ENCODE measurements at places on chromosomes 1 and 21. TPM values are rescaled to one million over a fixed set of nuclear protein-coding genes. Genes with fewer than 3 reads are reported as not detected.

DNA sequence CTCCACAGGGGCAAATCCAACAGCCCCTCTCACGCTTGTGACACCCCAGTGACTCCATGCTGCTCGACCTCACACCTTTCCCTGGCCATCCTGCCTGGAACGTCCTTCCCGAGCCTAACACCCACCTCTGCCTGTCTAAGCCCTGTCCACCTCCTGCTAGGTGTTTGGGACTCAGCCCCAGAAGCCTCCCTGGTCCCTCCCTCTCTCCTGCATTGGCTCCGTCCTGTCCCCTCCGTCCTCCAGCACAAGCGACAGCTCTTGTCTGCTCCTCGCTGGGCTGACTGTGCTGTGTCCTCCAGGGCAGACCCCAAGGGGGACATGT lies 102.0 kb upstream of the IFFO2 start:
- no peak for DNase-seq

DNA sequence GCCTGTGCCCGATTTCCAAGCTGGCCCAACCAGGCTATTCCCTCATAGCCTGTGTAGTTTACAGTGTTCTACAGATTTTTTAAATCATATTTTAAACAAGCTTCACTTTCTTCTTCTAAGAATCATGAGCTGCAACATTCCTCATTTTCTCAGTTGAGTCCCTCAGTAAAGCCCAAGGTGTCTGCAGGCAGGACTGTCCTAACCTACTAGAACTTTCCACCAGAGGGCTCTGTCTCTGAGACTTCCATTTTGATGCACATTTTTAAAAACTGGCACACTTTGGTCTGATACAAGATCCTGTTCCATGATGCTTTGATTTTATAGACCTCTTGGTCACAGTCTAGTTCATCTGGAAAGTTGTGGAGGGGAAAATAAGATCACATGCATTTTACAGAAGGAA lies 21.6 kb upstream of the SLAMF6 start:
- no peak for DNase-seq

- no peak for DNase-seq
Observed at GRCh38 chr1:67307251-67308060, at the start of gene IL12RB2. Gene IL12RB2 (plus strand): TSS chr1:67307873. CDS start chr1:67320369, 12,496 bp downstream.

MPZ gene
- 4.7 TPM for total RNA-seq

PFKFB2 gene
- total RNA-seq, result 1.2 TPM

GRCh38 chr1:232784794-232785193 lies 20.4 kb upstream of the MAP10 start:
- no peak for DNase-seq

- DNase-seq, result no peak
Observed at GRCh38 chr1:3454811-3455618, 550 bp downstream of the ARHGEF16 start.

GRCh38 chr21:18989953-18990495 lies 586.4 kb upstream of the TMPRSS15 start:
- no peak for DNase-seq

PRDM16 gene
- total RNA-seq, result 0.12 TPM

BACH1 gene
- 21.5 TPM for total RNA-seq

ARL8A gene
- total RNA-seq, result 60.0 TPM

DNA sequence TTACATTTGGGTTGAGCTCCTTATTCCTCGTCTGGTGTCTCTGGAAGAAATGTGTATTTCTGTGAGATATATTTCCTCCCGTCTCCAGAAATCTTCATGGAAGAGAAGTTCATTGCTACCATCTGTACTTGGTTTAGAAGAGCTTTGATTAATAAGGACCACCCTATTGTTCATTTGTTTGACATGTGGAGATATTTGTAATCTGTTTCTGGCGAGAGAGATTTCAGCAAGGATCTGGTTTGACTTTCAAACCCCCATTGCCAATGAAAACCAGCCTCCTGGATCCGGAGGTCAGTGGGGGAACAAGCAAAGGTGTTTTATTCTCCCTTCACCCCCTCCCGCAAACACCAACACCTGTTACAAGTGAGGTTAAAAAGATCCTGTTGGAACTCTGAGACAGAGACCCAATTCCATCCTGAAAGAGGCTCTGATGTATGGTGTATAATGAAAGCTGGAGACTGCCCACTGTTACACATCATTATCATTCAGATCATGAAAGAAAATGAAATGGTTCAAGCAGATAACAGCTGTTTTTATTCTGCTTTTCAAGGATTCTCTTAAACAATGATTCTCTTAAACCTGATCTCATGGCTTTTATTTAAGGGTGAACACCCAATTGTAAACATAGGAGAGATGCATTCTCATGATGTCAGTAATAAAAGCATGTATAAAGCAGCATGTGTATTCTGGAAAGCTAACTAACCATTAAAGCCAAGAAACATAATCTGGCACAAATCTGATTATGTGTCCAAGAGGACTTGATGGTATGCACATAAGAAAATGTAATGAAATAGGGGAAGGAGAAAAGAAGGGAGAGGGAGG lies 393.5 kb upstream of the ADGRL2 start:
- no peak for DNase-seq

- no peak for DNase-seq
Observed at GRCh38 chr21:43740497-43741156, 21.7 kb downstream of the PDXK start.

FAM229A gene
- total RNA-seq, result 5.5 TPM

RAP1GAP gene
- not detected for total RNA-seq

DNA sequence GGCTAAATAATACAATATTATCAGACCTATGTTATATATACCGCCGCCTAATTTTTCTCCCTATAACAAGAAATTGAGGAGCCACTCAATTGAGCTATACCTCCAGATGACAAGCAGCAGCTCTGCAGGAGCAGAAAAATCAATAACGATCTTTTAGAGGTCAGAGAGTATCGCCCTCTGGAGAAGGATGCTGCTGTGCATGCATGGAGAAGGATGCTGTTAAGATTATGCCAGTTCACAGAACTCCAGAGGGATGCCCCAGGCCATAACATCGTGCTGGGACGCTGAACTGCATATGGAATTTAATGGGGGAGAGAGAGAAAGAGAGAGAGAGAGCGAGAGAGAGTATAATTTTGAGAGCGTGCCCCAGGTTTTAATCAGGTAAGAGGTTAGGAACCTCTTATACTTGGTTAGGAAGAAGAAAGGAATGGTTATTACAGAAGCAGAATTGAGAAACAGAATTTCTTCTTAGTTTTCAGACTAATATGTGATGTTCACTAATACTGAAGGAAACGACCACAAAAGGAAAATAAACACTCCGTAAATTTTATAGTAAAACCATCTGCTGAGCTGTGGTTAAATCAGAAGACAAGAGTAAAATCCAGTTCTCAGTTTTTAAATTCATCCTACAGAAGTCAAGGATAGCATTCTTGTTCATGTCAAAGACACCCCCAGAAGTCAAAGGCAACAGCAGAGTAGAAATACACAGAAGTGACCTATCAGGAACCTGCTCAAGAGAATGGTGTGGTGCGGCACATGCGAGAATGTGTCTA lies 111.1 kb downstream of the SMYD2 start:
- DNase-seq, result no peak

UTS2 gene
- not detected for total RNA-seq

- no peak for DNase-seq
Observed at GRCh38 chr1:57826535-57826934, 402.7 kb upstream of the DAB1 start.

OR10J4 gene
- not detected for total RNA-seq

DNA sequence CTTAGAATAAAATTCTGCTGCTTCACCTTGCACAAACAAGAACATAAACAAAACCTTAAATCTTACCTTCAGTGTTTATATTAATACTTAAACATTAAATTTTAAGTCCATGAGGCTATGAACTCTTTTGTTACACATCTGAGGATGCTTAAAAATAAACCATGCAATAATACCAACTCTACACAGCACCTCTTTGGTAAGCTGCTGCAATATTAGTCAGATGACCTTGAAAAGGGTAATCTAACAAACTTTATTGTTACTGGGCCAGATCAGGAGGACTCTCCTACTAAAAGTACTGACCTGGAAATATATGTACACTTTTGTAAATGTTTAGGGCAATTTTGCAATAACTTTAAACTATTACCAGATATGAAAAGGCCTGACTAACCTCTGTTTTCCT lies 763 bp downstream of the SIKE1 start:
- DNase-seq, result no peak

GRCh38 chr1:15417059-15417934 lies 7.6 kb downstream of the EFHD2 start:
- DNase-seq, result no peak

DNA sequence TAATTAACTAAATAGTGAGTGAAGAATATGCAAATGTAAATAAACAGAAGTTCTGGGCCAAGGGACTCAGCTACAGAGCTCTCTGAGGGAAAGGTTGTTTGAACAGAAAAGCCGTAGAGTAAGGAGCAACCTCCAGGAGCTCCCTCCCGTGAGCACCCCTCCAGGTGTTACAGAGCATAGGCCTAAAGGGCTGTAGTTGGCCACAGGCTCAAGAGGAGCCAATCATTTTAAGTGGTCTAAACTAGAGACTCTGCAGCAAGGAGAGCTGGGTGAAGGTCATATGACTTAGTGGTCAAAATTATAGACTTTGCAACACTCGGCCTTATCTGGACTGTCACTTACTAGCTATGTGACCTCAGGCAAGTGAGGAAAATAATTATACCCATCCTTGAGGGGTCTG lies 19.1 kb upstream of the RXRG start:
- DNase-seq, result no peak

DNA sequence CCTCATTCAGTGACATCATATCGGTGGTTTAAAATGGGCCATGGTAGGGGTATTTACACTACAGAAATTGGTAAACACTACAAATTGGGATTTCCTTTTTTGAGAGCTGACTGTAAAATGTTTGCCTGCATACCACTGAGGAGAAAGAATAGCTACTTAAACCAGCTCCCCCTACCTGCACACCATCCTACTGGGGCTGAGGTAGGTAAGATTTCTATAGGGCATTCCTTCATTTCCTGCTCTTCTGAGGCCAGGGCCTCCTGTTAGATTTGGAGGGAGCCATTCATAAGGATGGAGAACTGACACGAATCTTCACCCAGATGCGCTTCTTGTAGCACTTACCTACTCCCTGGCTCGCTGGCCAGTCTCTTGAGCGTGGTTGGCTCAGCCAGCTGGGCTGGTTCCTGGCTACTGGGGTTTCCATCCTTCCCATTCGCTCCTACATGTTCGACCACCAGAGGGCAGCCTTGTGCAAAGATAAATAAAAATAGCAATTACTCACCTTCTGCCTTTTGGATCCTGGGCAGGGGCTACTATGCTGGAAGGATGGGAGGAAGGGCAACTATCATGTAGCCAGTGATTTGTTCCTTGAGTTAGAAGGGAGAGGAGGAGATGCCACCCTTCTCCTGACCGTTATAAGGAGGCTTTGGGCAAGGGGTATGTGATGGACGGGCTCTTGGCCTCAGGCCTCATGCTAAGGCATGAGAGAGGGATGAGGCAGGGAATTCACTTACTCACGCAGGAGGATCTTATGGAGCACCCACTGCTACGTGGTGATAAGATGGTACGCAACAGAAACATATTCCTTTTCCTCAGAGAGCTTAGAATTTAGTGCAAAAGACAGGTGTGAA lies 10.7 kb downstream of the OPTC start:
- DNase-seq, result no peak

RAD54L gene
- 1.3 TPM for total RNA-seq

ARHGEF16 gene
- 1.5 TPM for total RNA-seq

DNA sequence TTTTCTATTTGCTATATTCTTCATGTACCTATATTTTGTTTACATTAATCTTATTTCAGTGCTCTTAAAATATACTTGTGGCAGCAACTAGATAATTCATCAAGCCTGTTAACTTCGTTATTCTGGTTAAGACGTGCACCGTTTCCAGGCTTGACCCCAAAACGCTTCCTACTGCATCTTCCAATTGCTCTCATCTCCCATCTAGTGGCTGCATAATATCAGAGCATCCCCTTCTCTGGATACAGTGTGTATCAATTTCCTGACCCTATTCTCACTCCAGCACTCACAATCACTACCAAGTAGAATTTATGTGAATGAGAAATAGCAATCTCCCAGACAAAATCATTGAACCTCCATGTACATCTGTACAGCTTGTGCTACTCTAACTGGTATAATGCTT lies 1280.3 kb upstream of the B3GALT2 start:
- no peak for DNase-seq

DNA sequence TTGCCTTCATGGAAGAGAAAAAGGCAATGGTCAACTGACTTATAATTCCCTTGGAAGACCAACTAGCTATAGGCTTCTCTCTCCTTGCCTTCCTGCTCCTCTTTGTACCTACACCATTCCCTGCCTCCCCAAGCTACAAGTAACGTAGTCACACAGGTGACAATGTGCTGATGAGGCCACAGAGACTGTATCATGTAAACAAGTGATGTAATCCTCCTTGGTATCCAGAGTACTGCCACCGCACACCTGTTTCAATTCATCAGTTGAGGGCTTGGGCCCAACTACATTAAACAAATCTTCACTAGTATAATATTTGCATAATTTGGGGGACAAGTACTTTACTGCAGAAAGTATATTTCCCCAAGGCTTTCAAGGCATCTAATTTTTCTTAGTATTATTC lies 76.4 kb upstream of the SCYL3 start:
- DNase-seq, result no peak

GRCh38 chr1:23793018-23793781 lies 2.3 kb downstream of the LYPLA2 start:
- DNase-seq, result no peak

- DNase-seq, result no peak
Observed at GRCh38 chr1:114122941-114123618, 30.6 kb downstream of the SYT6 start.

GRCh38 chr1:205523891-205524793 lies 19.7 kb downstream of the CDK18 start:
- peak; percentile 31 for DNase-seq

GRCh38 chr1:55702064-55702463 lies 486.9 kb upstream of the USP24 start:
- DNase-seq, result peak; percentile 22

DNA sequence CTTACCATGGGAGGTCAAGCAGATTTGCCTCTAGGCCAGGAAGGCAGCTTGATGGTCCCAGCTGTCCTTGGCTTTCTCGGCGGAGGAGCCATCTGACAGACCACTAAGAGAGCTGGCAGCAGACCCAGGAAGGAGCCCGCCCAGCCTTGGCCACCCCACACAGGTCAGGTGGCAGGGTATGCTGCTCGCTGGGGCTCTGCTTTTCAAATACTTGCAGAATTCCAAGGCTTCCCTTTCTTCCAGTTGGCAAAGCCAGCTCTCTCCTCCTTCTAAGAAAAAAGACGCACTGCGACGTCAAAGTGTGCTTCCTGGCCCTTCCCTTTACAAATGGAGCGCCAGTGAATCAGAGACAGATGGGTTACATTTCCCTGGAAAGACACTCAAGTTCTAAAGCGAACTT lies 229.4 kb downstream of the CACNA1E start:
- DNase-seq, result no peak

DNA sequence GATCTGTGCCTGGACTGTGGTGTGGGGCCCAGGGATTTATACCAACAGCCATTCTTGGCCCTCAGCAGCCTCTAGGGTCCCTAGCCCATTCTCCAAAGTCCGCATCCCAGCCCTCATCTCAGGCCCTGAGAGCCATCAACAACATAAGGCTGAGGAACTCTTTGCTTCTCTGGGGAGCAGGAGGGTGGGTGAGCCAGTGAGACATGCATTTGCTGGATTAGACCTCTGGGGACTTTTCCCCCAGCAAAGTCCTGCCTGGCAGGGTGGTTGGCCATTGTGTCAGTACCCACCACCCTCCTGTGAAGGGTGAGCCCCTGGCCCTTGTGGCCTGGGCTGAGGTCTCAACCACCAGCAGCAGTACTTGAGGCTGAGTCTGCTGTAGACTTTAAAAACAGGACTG lies 24.2 kb upstream of the FAM20B start:
- no peak for DNase-seq

GRCh38 chr21:35036465-35037383 lies 12.4 kb downstream of the RUNX1 start:
- no peak for DNase-seq

- no peak for DNase-seq
Observed at GRCh38 chr1:205532996-205533735, 28.7 kb downstream of the CDK18 start.

All from glomerular endothelial cell (primary cell).